ENCODE measurements at places on chromosomes 13 and 19.

- DNase-seq = no peak
Observed at GRCh38 chr19:56748378-56748777, 76.8 kb upstream of the ZNF835 start.

DNA sequence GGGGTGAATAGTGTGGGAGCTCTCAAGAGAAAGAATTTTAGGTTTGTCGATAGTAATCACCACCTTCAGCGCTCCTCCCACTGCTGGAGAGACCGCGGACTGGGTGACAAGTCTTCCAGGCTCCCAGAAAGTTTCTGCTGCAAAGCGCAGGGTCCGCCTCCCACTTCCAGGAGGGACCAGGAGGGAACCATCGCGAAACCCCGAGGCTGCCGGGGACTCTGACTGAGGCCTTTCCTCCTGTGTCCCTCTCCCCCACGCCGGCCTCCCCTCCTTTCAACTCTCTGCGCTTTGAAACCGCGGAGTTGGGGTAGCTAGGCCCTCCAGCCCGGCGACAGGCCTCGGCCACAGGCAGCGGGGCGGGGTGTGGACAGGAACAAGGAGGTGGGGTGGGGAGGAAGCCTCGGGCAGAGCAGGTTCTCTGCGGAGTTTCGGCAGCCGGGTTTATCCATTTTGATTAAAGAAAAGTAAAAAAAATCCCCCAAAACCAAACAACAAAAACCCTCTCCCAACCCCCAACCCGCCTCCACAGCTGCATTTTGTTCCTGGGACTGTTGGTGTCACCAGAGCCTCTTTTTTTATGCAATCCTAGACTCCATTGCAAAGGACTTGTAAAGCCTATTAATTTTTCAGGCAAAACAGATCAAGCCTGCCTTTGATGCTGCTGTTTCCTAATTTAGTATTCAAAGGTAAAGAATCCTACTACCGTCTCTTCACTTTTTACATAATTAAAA, 157.2 kb downstream of the TM9SF2 start:
- DNase-seq = peak; percentile 78

DNA sequence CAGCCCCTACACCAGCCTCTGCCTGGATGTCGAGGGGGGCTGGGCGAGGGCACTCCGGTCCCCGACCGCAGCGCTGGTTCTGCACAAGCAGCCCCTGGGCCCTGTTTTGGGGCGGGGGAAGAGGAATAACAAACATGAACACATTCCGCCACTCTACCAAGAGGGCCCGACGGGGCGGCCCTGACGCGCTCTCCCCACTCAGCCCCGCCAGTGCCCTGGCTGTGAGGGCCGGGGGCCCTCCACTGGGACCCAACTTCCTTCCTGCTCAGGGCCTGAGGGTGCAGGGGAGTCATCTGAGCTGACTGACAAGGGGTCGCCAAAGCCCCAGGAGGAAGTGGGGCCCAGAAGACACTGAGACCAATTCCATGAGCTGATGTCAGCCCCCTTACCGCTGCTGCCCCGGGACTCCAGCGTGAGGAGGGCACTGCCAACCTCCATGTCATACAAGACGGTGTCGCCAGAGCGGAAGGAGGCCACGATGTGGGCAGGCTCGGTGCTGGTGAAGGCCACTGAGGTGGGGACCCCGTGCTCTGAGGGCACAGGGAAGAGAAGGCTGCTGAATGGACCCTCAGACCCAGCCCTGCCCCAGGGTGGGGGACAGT, 5.6 kb upstream of the PRKD2 start:
- no peak for DNase-seq

DNA sequence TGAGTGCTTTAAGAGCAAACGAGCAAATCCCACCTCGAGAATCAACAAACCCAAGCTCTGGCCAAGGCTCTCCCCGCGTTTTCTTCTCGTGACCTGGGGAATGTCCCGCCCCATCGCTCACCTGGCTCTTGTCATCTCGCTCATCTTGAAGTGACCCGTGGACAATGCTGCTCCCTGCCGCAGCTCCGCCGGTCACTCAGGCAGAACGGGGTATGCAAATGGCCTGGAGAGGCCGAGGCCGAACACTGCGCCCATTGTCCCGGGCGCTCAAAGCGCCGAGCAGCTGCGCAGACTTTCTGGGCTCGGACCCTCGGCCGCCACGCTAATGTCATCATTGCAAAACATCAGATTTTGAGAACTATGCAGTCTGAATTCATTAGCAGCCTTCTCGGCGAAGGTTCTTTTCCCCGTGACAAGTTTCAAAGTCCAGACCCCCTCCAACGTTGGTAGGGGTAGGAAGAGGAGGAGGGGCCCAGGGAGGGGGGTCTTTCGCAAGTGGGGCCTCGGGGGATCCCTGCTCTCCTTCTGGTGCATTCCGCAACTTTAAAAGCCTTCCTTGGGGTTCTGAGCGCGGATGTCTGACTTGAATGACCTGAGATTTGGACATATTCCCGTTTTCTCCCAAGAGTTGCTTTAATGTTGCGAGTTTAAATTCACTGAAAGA, 39.7 kb downstream of the SOX1 start:
- peak; percentile 91 for DNase-seq

- peak; percentile 32 for DNase-seq
Observed at GRCh38 chr19:54201172-54201701, 579 bp downstream of the RPS9 start.

- DNase-seq = no peak
Observed at GRCh38 chr13:40238761-40239160, 427.7 kb downstream of the FOXO1 start.

- no peak for DNase-seq
Observed at GRCh38 chr13:73991884-73992283, 142.3 kb downstream of the KLF12 start.

DNA sequence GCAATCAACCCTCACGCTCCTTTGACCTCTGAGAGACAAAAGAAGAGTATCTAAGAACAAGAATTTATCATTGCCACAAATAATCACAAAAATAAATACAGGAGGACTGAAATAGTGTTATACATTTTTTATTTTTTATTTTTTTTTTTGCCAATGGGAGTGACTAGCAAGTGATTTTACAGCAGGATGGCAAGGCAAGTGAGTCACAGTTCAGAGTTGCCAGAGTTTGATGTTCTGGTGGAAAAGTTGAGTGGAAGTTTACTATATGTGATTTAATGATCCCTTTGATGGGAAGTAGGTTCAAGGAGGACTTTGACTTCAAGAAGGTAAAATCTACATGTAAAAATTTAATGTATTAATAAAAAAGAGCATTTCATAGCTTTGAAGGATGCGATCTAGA, 2691.4 kb downstream of the PCDH9 start:
- no peak for DNase-seq

GRCh38 chr13:39038569-39039030, 344 bp downstream of the NHLRC3 start:
- DNase-seq = no peak

DNA sequence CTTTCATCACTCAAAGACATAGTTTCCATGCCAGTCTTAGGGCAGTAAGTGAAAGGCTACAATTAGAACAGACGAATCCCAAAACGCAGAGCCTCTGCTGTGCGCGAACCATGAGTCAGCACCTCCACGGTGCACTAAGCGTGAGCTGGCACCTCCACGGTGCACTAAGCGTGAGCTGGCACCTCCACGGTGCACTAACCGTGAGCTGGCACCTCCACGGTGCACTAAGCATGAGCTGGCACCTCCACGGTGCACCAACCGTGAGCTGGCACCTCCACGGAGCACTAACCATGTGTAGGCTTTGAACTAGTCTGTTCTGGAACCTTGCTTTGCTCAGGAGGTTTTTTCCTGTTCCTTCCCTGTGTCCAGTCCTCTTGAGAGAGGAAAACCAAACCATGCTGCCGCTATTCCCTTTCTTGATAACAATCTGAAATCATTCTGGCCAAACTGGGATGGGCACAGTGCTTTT, 120.6 kb downstream of the IRS2 start:
- DNase-seq = no peak

GRCh38 chr13:54597540-54598088, 1569.0 kb downstream of the OLFM4 start:
- DNase-seq = no peak

DNA sequence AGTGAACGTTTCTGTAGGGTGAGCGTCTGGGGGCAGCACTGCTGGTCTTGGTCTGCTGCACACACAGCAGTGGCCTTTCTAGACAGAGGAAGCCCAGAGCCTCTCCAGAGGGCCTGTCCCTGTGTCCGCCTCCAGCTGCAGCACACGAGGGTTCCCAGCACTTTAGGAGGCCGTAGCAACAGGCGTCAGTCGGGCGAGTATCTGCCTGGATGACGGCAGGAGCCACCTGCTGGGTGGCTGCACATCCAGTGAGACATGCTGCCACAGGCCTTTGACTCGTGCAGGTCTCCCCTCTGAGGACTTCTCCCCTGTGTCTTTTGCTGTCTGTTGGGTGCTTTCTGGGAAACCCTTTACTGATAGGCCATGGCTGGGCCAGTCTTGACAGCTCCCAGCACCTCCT, 22.1 kb downstream of the AP2A1 start:
- DNase-seq = no peak

DNA sequence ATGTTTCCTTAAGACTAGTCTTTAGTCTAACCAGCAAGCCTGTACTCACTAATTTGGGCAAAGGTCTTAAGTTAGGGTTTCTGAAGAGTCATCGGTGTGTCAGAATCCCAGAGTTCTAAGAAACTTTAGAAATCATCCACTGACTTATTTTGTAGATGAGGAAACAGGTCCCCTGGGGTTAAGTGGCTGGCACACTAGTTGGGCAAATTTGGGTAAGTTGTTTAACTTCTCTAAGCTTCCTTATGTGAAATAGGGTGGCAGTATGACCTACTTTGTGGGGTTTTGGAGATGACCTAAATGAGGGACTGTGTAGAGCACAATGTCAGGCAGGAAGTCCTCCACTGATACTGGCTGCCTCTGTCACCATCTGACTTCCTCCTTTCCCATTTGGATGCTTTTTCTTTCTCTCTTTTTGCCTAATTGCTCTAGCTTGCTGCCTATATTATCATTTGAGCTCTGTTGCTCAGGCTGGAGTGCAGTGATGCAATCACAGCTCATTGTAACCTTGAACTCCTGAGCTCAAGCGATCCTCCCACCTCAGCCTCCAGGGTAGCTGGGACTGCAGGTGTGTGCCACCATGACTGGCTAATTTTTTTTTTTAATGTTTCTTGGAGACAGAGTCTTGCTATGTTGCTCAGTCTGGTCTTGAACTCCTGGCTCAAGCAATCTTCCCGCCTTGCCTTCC, 2.3 kb downstream of the ADGRE3 start:
- no peak for DNase-seq

DNA sequence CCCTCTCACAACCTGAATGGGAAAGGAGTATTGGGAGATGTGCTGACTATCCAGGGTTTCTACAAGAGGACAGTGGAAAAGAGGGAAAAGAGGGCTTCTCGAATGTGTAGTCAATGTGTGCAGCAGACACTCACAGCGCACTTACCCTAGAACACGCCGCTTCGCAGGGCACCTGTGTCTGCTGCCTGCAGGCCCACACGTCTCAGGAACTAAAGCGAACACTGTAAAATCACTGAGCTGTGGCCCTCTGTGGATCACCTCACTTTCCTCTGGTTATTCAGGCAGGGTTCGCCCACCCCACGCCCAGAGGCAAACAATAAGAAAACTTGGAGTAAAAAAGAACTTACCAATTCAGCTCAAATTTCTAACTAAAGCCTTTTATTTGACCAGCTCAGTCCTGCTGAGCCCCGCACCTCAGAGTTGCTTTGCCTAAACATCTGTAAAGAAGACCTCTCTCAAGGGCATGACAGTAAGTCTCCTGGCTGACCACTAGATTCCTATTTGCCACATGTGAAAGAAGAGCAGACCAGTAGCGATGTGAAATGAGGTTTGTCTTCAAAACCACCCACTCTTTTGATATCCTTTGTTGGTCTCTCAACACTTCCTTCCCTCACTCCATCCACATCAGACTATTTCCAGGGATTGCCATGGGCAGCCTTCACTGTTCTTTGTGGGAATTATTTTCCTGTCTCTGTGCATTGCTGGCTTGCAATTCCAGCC, 19.3 kb upstream of the DOCK9 start:
- DNase-seq = no peak

- no peak for DNase-seq
Observed at GRCh38 chr13:49932066-49932465, 4.1 kb downstream of the SPRYD7 start.

- DNase-seq = no peak
Observed at GRCh38 chr13:51231456-51231855, 9.3 kb downstream of the FAM124A start.

- DNase-seq = no peak
Observed at GRCh38 chr19:42252365-42253244, 2.3 kb downstream of the ERF start.

DNA sequence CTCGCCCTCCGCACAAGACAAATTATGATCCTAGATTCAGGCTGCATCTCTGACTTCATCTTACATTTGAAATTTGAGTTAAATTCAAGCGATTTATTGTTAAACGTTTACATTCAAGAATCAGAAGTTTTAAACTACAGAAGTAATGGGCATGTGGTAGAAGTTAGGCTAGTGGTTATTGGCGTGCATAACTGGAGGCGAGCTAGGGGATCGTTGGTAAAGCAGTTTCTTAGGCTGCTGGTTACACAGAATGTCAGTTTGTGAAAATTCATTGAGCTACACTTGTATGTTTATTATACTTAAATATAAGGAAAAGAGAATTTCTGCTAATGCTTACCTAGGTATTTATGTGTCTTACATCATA, 733 bp upstream of the CDX2 start:
- DNase-seq = no peak

GRCh38 chr19:8569066-8569771, 8.0 kb downstream of the MYO1F start:
- peak; percentile 83 for DNase-seq

DNA sequence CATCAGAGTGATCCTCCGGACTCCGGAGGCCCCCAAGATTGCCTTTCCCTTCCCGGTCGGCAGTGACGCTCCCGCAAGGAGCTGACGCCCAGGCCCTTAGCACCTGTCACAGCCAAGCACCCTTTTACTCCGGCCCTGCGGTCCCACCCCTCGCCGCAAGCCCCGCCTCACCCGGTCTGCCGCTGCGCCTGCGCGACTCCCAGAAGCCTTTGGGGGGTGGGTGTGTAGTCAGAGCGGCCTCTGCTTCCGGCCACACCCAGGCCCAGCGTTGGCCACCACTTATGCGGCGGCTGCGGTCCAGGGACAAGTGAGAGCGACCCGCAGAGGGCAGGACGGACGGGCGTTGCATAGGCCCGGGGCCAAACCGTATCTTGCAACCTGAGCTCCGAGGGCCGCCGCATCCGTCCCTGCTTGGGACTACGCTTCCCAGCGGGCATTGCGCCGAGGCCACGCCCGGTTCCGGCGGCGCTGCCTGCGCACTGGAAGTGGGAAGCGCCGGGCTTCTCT, 441 bp upstream of the ZFP28 start:
- peak; percentile 93 for DNase-seq

GRCh38 chr19:49570997-49571676, 9.2 kb downstream of the NOSIP start:
- DNase-seq = peak; percentile 76

- no peak for DNase-seq
Observed at GRCh38 chr19:16019691-16020448, 56.4 kb upstream of the TPM4 start.

- no peak for DNase-seq
Observed at GRCh38 chr13:109707044-109707741, 79.2 kb downstream of the IRS2 start.

GRCh38 chr13:108270442-108270841, 924 bp downstream of the TNFSF13B start:
- no peak for DNase-seq

GRCh38 chr13:102317593-102317992, 84.3 kb downstream of the FGF14 start:
- DNase-seq = peak; percentile 70

GRCh38 chr19:54035215-54036178, 28.2 kb downstream of the VSTM1 start:
- peak; percentile 85 for DNase-seq
